ENCODE measurements at places on chromosomes 4 and X.

- DNase-seq: no peak
Measured at GRCh38 chrX:41722816-41723618, 964 bp upstream of the GPR82 start.

DNA sequence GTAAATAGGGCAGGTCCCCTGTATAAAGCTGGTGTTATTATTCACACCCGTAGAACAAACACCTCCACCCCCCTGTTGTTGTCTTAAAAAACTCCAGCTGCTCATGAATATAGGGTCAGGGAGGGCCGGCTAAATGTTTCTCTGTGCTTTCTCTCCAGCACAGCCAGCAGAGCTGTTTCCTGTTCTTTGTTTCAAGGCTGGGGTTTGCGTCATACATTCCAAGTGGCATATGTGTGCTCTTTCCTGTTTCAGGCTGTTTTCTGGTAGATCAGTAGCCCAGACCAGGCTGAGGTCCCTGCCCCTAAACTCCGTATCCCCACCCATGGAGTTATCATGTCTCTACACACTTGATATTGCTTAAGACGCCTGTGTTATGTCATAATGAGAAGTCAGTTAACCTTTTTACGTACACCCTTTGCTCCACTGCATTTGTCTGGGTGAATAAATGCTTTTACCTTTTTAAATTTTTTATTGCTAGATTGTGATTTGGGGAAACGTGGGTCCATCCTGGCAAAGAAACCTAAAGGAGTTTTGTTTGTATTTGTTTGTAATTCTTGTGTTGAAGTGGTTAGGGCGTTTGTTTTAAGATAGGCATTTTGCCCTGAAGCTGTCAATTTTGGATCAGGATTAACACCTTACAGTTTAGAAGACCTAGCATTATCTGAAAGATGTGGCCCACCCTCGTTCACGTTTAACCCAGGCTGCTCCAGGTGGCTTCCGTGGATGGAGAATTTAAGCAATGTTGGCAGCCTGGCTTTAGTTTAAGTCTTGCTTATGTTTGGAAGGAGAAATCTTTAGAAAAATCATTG lies 3.3 kb downstream of the KLF3 start:
- peak; percentile 67 for DNase-seq

- no peak for DNase-seq
Measured at GRCh38 chr4:87243426-87244053, 23.1 kb upstream of the KLHL8 start.

GRCh38 chr4:26052663-26053541 lies 138.9 kb downstream of the SMIM20 start:
- no peak for DNase-seq

DNA sequence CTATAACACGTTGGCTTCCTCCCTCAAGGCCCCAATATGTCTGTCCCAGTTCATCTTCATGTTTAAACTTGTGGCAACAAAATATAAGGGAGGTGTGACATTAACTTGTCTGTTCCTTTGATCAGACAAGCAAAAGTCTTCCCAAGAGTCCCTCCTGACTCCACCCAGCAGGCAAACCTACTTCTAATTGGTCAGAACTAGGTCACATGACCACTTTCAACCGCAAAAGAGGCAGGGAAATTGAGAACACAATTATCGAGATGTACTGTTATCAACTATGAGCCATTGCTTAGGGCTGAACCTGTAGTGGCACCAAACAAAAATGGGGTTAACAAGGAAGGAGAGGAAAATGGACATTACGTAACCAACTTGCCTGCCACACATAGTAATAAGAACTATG lies 246.8 kb upstream of the TET2 start:
- DNase-seq: no peak

DNA sequence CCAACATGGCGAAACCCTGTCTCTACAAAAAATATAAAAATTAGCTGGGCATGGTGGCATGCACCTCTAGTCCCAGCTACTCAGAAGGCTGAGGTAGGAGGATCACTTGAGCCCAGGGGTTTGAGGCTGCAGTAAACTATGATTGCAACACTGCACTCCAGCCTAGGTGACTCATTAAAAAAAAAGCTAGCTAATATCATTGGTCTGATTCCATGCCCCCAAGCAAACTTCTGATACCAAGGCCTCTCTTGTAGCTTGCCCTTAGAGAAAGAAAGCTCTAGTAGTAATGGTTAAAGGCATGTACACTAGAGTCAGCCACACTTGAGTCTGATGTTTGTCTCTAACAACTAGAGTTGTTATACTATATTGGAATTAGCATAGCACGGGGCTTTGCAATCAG lies 32.6 kb upstream of the PHF8 start:
- no peak for DNase-seq

- no peak for DNase-seq
Measured at GRCh38 chr4:142801966-142802365, 44.1 kb downstream of the INPP4B start.

DNA sequence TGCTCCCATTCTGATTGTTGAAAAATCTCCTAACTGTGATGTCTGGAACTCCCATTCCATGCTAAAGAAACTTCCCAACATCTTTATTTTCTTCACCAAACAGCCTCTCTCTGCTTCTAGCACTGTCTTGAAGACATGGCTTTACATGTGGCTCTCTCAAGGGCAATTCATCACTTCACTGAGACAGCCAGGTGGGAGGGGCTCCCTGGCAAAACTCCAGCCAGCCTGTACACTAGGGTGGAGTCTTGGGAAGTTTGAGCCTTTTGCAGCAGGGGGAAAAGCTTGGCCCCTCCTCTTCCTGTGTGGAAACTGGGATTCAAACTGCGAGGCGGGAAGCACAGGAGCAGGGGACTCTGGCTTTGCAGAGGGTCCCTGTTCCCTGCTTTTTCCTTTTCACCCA lies 130.5 kb upstream of the TTC29 start:
- no peak for DNase-seq

- DNase-seq: no peak
Measured at GRCh38 chr4:144906181-144906925, 191.6 kb downstream of the ANAPC10 start.

- peak; percentile 16 for DNase-seq
Measured at GRCh38 chr4:132818091-132818490, 331.0 kb upstream of the PCDH10 start.

GRCh38 chrX:54640736-54641135 lies 110.7 kb downstream of the GNL3L start:
- DNase-seq: no peak

DNA sequence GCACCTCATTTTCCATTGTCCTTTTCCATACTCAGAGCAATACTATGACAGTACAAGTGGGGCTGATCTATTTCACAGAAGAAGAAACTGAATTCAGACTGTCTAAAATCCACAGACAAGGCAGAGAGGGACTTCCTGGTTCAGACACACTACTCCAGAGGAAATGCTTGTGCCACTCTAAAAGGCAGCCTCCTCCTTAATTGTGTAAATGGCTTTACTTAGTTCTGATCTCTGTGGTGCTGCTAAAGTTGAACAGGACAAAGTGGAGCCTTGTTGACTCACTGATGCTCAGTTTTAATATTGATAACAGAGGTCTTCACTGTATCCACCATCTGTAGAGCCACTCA lies 122.4 kb downstream of the KIT start:
- DNase-seq: no peak

GRCh38 chr4:94207469-94208224 lies at the start of gene SMARCAD1:
TSS of gene SMARCAD1 (plus strand) at chr4:94207865. CDS start at chr4:94208395, 530 bp downstream.
- peak; percentile 85 for DNase-seq

DNA sequence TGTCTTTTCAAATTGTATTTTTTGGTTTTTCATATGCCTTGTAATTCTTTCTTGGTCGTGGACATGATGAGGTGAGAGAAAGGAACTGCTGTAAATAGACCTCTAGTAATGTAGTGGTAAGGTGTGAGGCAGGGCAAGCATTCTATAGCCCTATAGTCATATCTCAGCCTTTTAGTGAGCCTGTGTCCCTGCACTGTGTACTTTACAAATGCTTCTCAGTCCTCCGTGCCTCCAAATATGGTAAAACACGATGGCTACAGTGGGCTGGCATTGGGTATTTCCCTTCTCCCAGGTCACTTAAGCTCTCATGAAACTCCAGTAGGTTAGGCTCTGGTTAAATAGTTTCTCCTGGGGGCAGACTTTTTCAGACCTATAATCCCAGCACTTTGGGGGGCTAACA lies 57.9 kb upstream of the PLS3 start:
- DNase-seq: no peak

DNA sequence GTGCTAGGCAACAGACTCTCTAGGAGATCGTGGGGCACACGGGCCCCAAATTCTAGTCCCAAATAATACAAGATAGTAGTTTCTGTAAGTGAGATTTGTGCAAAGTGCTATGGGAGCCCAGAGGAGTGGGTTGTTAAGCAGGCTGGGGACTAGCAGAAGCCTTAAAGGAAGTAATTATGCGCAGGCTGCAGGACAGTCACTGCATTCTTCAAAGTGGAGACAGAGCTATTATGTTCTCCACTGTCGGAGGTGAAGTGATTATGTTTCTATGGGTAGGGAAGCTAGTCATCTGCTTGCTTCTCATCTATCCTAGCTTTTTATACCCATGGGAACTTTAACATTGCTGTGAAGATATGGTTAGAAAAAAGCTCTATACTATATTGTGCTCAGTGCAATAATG lies 154.2 kb downstream of the CPE start:
- no peak for DNase-seq

GRCh38 chr4:163748449-163748848 lies 254.0 kb downstream of the TMA16 start:
- DNase-seq: no peak

DNA sequence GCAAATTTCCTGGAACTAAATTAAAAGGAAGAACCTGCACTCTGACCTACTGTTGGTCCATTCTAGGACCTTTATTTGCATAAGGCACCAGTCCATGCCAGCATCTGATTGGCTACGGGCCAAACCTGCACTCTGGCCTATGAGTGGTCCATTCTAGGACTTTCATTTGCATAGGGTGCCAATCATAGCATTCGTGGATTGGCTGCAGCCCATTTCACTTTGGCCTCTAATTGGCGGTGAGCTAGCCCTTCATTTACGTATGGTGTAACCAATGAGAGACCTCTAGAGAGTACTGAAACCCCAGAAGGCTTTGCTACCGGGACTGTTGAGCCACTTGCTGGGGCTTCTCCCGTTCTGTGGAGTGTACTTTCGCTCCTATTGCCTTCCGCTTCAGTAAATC lies 6.1 kb upstream of the RNF175 start:
- DNase-seq: no peak

DNA sequence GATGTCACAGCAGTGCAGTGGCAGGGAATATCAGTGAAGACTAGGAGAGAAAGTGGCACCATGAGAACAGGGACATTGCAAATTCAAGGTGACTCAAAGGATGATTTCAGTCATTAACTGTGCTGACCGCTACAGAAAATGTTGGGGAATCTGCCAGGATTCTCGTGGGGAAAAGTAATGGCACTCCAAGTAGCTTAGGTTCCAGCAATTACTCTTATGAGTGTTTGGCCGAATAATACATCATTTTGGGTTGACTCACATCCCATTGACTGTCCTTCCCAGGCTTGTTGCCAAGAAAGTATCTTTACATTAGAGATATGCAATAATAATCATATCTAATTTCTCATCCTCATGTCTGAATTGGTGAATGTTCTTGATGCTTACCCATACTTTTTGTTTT lies 1411.1 kb upstream of the PCDH7 start:
- no peak for DNase-seq

- no peak for DNase-seq
Measured at GRCh38 chr4:185305979-185306442, 89.7 kb downstream of the LRP2BP start.

- DNase-seq: no peak
Measured at GRCh38 chr4:78599147-78599546, 47.6 kb downstream of the ANXA3 start.

DNA sequence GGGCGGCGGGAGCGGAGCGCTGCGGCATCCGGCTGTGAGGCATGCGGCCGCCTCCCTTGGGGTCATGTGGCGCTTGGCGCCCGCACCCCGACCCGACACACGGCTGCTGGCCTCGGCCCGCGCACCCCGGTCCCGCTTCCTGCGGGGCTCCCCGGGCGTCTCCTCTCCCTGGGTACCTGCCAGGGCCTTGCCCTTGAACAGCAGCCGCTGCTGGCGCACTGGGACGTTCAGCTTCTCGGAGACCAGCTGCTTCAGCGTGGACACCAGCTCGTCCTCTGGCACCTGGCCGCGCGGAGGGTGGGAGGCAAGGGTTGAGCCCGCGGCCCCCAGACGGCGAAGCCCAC lies 391 bp downstream of the UBL4A start:
- no peak for DNase-seq

DNA sequence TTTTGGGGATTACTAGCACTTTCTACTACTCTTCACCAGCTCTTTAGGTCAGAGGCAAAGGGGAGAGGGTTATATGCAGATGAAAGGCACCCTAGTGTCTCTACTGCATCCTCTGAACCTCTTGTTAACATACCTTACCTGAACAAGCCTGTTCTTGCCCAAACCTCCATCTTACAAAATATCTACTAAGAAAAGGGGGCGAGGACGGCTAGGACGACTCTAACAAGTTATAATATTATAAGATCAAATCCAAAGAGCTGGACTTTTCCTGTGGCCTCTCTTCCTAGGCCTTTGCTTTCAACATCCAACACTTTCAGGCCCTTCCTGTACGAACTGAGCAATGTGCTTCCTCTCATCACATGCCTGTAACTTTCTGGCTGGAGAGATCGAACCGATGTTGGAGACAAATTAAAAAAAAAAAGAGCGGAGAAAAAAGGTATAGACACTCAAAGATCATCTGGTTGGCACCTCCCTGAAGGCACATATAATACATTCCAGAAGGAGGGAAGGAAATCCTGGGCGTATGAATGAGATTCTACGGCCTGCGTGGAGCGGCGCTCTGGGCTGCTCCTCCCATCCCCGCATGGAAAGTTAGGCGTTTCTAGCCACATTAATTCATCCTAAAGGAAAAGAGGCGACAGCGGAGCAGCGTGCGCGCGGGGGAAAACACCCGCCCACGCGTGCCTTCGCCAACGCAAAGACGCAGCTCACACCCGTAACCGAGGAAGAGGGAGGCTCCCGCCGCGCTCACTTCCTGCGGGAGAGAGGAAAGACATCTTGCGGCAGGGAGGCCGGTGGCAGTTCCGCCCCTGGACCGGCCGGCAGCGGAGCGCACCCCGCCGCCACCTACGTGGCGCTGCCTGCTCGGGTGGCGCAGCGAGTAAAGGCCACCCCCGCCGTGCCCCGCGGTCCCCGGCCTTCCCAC lies 808 bp downstream of the PRDM5 start:
- peak; percentile 66 for DNase-seq

- DNase-seq: no peak
Measured at GRCh38 chr4:44872246-44872645, 145.9 kb upstream of the GNPDA2 start.

DNA sequence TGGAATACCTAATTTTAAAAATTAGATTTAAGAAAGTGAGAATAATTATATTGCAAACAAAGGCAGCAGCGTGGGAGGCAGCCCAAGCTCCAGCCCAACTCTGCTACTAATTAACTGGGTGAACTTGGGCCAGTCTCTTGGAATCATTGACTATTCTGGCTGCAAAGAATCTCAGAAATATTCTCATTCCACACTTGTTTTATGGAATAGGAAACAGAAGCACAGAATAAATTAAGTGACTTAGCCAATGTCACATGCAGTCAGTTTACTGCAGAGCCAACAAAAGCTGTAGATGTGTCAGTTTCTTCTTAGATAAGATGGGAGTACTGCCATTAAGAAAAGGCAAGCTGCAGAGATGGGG lies 132.6 kb upstream of the FAM9B start:
- DNase-seq: no peak

GRCh38 chr4:13540446-13541175 lies 3.7 kb downstream of the NKX3-2 start:
- no peak for DNase-seq
